ENCODE measurements at places on chromosomes 16 and 17.
A peak's percentile ranks its signal among the peaks of the same experiment; 100 is the strongest.

GRCh38 chr17:30200106-30200505 lies 35.4 kb downstream of the SLC6A4 start:
- DNase-seq, result no peak

- peak; percentile 53 for DNase-seq
Observed at GRCh38 chr17:64174686-64175456, 44.9 kb upstream of the ERN1 start.

DNA sequence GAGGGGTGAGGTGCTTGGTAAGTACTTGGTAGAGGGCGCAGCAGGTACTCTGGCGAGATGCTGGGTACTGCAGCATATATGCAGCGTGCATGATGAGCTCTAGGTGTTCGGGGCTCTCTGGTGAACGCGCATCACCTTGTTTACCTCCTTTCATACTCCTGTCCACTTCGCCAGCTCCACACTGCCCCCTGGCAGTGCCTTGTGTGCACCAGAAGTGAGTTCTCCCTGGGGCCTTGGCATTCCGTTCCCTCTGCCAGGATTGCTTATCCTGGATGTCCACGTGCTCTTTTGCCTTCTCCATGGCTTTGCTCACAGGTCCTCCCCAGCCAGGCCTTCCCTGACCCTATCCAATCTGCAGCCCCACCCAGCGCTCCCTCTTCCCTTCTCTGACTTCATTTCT lies 154.2 kb downstream of the MRM1 start:
- peak; percentile 14 for DNase-seq

GRCh38 chr16:86975445-86975844 lies 341.7 kb downstream of the C16orf95 start:
- no peak for DNase-seq

DNA sequence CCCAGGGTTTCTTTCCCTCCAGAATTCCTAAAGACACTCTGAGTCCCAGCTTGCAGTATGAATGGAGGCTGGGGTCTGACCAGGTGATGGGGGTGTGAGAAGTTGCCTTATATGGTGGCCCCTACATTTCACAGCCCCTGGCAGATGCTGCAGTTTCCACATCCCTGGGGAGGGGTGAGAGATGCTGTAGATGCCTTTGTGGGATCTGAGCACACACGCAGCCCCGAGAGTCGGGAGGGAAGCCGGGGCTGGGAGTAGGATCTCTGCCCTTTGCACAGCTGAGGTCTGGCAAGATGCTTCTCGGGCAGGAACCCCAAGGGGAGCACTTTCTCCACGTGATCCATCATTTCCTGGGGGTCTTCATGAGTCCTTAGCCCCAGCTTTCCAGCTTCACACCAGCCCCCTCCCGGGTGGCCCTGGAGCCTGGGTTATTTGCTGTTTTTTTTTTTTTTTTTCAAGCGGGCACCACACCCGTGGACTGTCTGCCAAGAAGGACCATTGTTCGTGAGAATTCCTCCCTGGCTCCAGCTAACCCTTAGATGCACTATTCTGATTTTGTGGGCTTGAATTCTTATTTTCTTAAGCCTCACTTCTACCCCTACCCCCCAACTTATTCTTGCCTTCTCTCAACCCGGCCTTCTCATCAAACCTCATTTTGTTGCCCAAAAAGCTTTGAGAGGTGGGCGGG lies 50.6 kb downstream of the NTN1 start:
- no peak for DNase-seq

- no peak for DNase-seq
Observed at GRCh38 chr16:78984887-78985464, 615.6 kb downstream of the MAF start.

DNA sequence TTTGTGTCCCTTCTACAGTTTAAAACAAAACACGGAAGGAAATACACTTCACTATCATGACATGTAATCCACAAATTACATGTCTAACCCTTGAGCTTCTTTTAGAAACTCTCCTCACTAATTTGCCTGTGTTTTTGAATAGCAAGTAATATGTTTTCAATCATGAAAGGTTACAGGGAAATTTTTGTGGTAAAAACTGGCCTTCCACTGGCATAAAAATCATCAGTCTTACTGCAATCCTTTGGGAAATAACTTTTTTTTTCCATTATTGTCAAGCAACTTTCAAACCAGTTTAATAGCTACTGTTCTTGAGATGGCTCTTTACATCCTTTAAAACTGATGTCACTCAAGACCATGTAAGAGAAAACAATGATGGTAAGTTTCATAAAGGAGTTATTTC lies 27.0 kb downstream of the MYO1D start:
- DNase-seq, result no peak

DNA sequence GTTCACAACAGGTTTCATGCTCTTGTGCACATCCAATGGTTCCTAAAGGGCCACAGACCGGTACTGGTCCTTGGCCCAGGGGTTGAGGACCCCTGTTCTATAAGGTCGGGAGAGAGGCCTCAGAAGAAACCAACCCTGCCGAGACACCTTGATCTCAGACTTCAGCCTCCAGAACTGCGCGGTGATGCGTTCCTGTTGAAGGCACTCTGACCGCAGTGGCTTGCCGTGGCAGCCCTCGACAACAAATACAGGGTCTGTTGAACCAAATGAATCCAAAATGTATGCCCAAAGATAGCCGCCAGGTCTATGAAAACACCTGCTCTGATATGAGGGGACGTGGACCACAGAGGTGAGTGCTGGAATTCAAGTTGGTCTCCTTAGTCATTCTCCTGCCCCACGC lies 389.8 kb downstream of the SEC14L1 start:
- DNase-seq, result no peak

- no peak for DNase-seq
Observed at GRCh38 chr17:44214896-44215295, 4.6 kb downstream of the UBTF start.

All from dorsolateral prefrontal cortex (tissue), 122 donors.